Neuronal stem cell (in vitro differentiated cells): ENCODE measurements at places on chromosomes 1 and 21.

- H3K27me3 ChIP-seq, result no peaks in the 10 kb centered on the region
- H3K4me1 ChIP-seq, result no peaks in the 10 kb centered on the region
- peak overlapping the region; percentile 64 for H3K4me3 ChIP-seq
- DNase-seq, result peak; percentile 15
- H3K36me3 ChIP-seq, result no peaks in the 10 kb centered on the region
Observed at GRCh38 chr1:215568299-215568692, 1.2 kb downstream of the KCTD3 start.

- no peaks in the 10 kb centered on the region for H3K36me3 ChIP-seq
- no peaks in the 10 kb centered on the region for H3K4me1 ChIP-seq
- H3K4me3 ChIP-seq, result no peak overlapping the region
- no peak overlapping the region for H3K27ac ChIP-seq
Observed at GRCh38 chr1:98364544-98364943, 297.0 kb upstream of the SNX7 start.

DNA sequence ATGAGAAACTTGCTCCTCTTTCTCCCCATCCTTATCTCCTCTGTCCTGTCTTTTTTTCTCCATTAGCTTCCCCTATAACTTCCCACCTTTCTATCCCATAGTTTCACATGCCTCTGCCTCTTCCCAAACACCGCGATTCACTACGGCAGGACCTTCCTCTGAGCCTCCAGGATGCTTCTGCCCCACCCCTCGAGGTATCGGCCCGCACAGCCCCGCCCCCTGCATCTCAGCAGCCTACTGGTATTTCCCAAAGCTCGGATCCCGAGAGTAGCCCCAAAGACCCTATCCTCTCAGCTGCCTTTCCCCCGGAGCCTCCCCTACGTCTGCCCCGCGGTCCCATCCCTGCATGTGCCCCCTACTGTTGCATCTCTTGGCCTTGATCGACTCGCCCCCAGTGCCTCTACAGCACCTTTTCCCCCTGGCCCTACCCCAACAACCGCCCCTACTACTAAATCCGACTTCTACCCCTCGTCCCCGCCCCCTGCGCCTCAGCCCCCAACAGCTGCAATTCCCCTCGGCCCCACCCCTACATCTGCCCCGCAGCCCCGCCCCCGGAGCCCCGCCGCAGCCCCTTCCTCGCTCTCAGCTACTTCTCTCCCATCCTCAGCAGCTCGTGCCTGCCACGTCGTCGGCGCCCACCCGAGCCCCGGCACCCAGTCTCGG lies 512 bp downstream of the PIAS3 start:
- H3K36me3 ChIP-seq, result peaks cover 28% of the 10 kb centered on the region
- no peaks in the 10 kb centered on the region for H3K27me3 ChIP-seq

- no peaks in the 10 kb centered on the region for H3K27me3 ChIP-seq
- H3K4me1 ChIP-seq, result no peaks in the 10 kb centered on the region
- no peak overlapping the region for H3K4me3 ChIP-seq
- H3K36me3 ChIP-seq, result no peaks in the 10 kb centered on the region
- no peak overlapping the region for H3K27ac ChIP-seq
Observed at GRCh38 chr1:176541663-176542062, 78.7 kb downstream of the PAPPA2 start.

- H3K27me3 ChIP-seq, result no peaks in the 10 kb centered on the region
- H3K4me3 ChIP-seq, result peak overlapping the region; percentile 100
- H3K4me1 ChIP-seq, result peaks cover 21% of the 10 kb centered on the region
- no peak overlapping the region for H3K27ac ChIP-seq
- no peak for DNase-seq
Observed at GRCh38 chr1:19484338-19484797, 971 bp downstream of the CAPZB start.

DNA sequence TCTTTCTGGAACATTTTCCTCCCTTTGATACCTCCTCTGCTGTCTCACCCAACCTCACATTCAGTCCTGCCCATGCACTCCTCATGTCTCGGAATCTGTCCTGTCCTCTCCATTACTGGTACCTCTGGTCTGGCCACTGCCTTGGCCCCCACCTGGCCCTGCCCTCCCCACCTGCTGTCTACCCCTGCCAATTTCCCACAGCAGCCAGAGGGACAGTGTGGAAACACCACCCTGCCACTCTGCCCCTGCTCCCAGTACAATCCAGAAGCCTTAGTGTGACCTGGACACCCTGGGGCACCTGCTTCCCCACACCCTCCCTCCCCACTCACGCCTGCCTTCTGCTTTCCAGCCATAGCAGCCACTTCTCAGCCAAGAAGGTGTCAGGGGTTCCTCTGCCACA lies 534.4 kb downstream of the MATN1 start:
- H3K4me1 ChIP-seq, result no peaks in the 10 kb centered on the region
- DNase-seq, result no peak
- no peak overlapping the region for H3K27ac ChIP-seq
- H3K36me3 ChIP-seq, result no peaks in the 10 kb centered on the region
- no peaks in the 10 kb centered on the region for H3K27me3 ChIP-seq

- no peak overlapping the region for H3K4me3 ChIP-seq
- H3K36me3 ChIP-seq, result no peaks in the 10 kb centered on the region
- peaks cover 5% of the 10 kb centered on the region for H3K4me1 ChIP-seq
- H3K27me3 ChIP-seq, result no peaks in the 10 kb centered on the region
Observed at GRCh38 chr1:59063501-59063900, 233.4 kb upstream of the FGGY start.

DNA sequence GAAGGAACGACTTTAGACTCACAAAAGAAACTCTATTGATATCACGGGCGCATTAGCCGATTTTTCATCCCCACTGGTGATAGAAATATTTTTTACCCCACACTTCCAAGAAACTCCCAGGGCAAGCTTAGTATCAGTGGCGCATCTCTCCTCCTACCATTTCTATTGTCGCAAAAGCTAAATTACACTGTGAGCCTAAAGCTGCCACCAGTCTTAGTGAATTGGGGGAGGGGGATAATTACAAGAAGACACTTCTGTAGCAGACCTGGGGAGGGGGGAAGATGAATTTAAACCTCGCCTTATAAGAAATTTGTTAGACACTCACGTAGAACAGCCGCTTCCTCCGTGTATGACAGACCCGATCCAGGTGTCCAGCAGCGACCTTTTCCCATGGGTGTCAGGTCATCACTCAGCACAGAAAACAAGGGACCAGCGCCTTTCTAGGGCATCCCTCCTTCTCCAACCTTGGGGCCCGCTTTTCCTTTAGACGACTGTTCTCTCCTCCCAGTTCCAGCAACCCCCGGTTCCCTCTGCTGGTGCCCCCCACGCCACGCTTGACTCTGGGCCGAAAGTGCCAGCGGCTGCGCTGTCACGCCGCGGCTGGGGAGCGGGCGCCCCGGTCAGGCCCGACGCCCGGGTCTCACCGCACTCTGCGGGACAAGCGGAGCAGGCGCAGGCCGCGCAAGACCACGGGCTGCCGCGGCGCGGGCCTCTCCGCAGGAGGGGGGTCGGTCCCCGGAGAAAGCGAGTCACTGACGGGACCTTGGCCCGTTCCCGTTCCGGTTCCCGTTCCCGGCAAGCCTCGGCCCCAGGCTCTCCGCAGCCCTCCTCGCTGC lies 821 bp downstream of the PHC2 start:
- H3K27ac ChIP-seq, result no peak overlapping the region
- H3K4me3 ChIP-seq, result peak overlapping the region; percentile 67
- H3K36me3 ChIP-seq, result no peaks in the 10 kb centered on the region
- peak; percentile 20 for DNase-seq
- peaks cover 23% of the 10 kb centered on the region for H3K4me1 ChIP-seq

DNA sequence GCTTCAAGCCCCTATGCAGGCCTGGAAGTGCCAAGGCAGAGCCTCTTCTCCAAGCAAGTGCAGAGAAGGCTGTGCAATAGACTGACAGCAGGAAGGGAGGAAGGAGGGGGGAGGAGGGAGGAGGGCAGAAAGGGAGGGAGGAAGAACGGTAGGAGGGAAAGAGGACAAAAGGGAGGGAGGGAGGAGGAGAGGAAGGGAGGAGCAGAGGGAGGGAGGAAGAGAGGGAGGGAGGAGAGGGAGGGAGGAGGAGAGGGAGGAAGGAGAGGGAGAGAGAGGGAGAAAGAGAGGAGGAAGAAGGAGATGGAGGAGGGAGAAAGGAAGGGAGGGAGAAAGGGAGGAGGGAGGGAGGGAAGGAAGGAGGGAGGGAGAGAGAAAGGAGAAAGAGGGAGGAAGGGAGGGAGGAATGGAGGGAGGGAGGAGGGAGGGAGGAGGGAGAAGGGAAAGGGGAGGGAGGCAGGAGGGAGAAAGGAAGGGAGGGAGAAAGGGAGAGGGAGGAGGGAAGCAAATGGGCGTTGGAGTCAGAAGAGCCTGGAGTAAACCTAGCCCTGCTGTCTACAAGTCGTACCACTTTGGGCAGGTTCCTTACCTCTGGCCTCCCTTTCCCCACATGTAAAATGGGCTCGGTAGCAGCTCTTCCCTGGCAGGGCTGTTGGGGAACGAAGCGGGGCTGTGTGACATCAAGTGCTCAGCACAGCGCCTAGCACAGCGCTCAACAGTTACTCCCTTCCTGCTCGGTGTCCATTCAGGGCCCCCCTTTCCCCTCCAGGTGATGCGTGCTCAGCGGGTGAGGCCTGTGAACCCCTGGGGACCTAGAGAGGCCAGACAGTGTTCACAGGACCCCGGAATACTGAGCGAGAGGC lies 244.6 kb downstream of the NPHP4 start:
- no peak for DNase-seq
- peaks cover 29% of the 10 kb centered on the region for H3K27me3 ChIP-seq
- no peak overlapping the region for H3K4me3 ChIP-seq
- H3K27ac ChIP-seq, result no peak overlapping the region
- no peaks in the 10 kb centered on the region for H3K36me3 ChIP-seq
- peaks cover 26% of the 10 kb centered on the region for H3K4me1 ChIP-seq

- no peaks in the 10 kb centered on the region for H3K4me1 ChIP-seq
- H3K4me3 ChIP-seq, result peak within 1 kb of the TSS; percentile 53
- peak; percentile 27 for DNase-seq
- H3K27ac ChIP-seq, result no peak within 1 kb of the TSS
- H3K27me3 ChIP-seq, result no peaks in the 10 kb centered on the region
Observed at GRCh38 chr1:13699936-13700520, at the start of gene PRDM2. Gene PRDM2, plus strand, starts transcription at chr1:13700188. Its CDS starts 15,418 bp downstream, at chr1:13715606.

GRCh38 chr1:9151328-9151860 lies 22.5 kb upstream of the GPR157 start:
- peaks cover 3% of the 10 kb centered on the region for H3K36me3 ChIP-seq
- no peaks in the 10 kb centered on the region for H3K4me1 ChIP-seq
- no peak for DNase-seq
- no peaks in the 10 kb centered on the region for H3K27me3 ChIP-seq

- H3K4me3 ChIP-seq, result peak overlapping the region; percentile 94
- peaks cover 28% of the 10 kb centered on the region for H3K36me3 ChIP-seq
- no peak for DNase-seq
- H3K27me3 ChIP-seq, result no peaks in the 10 kb centered on the region
- H3K27ac ChIP-seq, result peak overlapping the region; percentile 99
Observed at GRCh38 chr1:54407154-54407403, 885 bp upstream of the SSBP3 start.

GRCh38 chr1:211910913-211911485 lies 80.4 kb upstream of the LPGAT1 start:
- H3K4me1 ChIP-seq, result peaks cover 5% of the 10 kb centered on the region
- H3K4me3 ChIP-seq, result no peak overlapping the region
- no peaks in the 10 kb centered on the region for H3K27me3 ChIP-seq
- H3K36me3 ChIP-seq, result no peaks in the 10 kb centered on the region
- H3K27ac ChIP-seq, result no peak overlapping the region
